Cortex of kidney (tissue), 1 donor: ENCODE measurements at places on chromosomes 7 and 10.

- no peak for DNase-seq
These were observed 127.0 kb downstream of the SRPK2 start for GRCh38 chr7:105261689-105262088.

- DNase-seq: no peak
These were observed 3.9 kb upstream of the NOBOX start for GRCh38 chr7:144407266-144407931.

DNA sequence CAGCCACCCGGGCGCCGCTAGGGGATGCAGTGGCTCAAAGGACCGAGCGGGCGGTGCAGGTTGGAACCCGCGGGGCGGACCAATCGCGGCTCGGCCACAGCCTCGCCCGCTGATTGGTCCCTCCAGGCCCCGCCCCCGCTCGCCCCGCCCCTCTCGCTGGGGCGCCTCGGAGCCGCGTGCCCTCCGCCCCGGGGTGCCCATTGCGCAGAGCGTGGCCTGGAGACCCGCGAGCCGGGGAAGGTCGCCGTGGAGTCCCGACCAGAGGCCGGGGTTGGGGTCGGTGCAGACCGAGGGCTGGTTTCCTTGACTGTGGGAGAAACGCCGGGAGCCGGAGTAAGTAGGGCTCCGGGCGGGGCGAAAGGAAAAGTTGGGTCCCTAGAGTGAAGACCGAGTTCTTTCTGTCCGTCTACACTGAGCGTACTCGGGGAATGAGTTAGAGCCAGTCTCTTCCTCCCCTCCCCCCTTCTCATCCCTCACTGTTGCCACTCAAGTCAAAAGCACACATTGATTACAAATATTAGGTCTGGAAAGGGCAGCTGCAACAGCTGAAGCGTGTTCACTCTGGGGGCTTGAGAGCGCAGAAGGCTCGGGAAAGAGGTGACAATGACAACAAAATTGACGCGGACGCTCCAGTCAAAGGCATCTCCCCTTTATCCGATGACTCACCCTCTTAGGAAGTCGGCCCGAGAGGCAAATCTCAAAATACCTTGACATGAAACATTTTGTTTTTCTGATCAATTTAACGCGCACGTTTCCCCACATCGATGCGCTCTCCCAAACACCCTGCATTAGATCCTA is 843 bp upstream of the GATA3 start:
- no peak for DNase-seq

DNA sequence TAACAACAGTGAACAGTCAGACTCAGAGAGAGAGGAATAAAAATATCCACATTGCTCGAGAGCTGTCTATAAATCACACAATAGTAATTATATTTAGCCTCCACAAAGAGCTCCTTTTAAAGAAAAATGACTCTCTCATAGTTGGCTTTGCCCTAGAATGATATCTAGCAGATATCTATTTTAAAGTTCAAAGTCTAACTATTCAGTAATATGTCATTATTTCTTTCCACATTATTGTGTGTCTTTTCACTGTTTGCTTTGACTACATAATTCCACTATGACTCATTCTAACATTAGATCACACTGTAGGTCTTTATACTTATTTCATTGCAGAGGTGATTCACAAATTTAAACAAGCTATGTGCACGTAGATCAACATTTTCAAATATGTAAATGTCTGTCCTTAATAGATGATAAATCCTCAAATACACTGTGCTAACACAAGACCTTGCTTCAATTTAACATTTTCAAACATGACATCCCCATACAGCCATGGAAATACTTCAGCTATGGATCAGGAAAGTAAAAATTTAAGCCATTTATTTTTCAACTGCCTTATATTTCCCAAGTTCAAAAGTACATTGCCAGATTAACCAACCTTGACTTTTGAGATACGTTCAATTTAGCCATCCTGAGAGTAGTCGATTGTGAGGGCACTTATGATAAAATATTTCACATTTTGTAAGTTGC is 99.9 kb upstream of the AKR1E2 start:
- DNase-seq: no peak

DNA sequence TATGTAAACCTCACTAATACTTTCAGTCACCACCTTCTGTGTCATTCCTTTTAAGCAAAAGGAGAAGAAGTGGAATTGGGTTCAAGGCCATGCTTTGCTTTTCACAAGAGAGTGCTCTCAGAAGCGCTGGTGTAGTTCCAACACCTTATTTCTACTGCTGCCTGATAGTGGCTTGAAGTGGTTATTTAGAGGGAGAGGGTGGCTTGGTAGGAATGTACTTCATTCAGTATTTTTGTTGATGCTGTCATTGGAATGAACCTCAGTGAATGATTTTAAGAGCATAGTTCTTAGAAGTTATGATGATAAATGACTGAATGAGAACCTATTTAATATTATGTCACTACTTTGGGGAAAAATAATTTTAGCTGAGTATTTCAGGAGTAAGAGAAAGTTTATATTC is 396.7 kb downstream of the EXOC4 start:
- DNase-seq: no peak

- DNase-seq: no peak
These were observed 19.1 kb upstream of the KLF6 start for GRCh38 chr10:3803927-3804741.

DNA sequence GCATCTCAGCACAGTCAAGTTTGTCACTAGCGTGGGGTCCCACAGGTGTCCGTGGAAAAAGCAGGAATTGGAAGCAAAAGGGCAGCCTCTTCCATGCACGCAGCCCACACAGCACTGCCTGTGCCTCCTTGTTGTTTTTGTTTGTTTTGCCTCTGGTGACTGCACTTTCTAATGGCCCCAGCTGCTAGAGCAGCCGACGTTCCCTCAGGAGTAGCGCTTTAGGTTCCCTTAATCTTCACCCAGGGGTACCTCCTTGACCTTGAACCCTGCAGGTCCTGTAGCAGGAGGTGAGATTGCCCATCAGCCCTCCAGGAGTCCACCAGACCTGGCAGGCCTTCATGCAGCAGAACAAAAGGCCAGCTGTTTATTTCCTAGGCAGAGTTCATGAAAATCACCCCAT is 210.1 kb downstream of the CACNB2 start:
- DNase-seq: no peak

GRCh38 chr10:73798927-73799560 is 12.4 kb downstream of the NDST2 start:
- DNase-seq: no peak

- DNase-seq: no peak
These were observed 209.8 kb downstream of the GPR158 start for GRCh38 chr10:25384618-25385017.

- DNase-seq: no peak
These were observed 557.4 kb upstream of the ADARB2 start for GRCh38 chr10:2294739-2295138.

- DNase-seq: no peak
These were observed 17.3 kb downstream of the VWDE start for GRCh38 chr7:12386313-12386740.

- no peak for DNase-seq
These were observed 73.8 kb downstream of the OSBPL3 start for GRCh38 chr7:24905996-24906770.

GRCh38 chr10:11178606-11179515 is 161.2 kb downstream of the CELF2 start:
- no peak for DNase-seq

- no peak for DNase-seq
These were observed 78.4 kb downstream of the CUL2 start for GRCh38 chr10:35011771-35012191.

- no peak for DNase-seq
These were observed 219.3 kb downstream of the GATA3 start for GRCh38 chr10:8273749-8274148.

DNA sequence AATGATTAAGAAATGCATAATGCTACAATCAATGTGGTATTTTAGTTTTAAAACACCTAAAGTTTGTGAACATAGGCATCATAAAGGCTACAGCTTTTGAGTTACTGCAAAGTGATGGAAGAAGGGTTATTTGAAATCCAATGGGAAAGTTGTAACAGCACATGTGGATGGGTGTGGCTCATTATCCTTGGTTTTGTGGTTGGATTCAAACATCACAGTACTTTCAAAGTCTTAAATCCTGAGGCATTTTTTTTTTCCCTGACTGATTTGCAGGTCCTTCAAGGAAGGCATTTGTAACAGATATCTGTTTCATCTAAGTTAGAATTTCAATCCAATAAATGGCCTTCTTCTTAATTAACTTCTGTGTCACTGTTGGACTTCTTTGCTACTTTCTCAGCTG is 9.8 kb upstream of the SHTN1 start:
- no peak for DNase-seq

- no peak for DNase-seq
These were observed 4.2 kb upstream of the TCF7L2 start for GRCh38 chr10:112945811-112946210.

GRCh38 chr7:81506609-81507008 is 263.2 kb downstream of the HGF start:
- DNase-seq: no peak

- DNase-seq: no peak
These were observed 51.7 kb upstream of the COL13A1 start for GRCh38 chr10:69750011-69750373.

- DNase-seq: no peak
These were observed 51.7 kb downstream of the SGMS1 start for GRCh38 chr10:50572017-50572491.

DNA sequence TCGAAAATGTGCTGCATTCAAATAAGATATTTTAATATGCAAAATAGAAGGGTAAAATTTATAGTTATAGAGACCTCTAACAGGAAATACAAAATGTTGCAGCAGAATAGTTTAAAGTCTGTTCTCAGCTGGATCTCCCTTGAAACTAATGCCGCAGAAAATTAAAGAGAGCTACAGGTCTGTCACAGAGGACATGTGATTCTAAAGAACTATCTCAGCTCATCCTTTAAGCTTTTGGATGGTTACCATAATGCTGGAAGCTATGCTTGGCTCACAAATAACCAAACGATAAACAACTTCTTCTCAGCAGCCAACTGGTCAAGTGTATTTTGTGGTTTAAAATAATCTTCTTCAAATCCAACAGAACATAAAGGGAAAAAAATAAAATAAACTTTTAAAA is 353.0 kb downstream of the PARD3 start:
- no peak for DNase-seq

DNA sequence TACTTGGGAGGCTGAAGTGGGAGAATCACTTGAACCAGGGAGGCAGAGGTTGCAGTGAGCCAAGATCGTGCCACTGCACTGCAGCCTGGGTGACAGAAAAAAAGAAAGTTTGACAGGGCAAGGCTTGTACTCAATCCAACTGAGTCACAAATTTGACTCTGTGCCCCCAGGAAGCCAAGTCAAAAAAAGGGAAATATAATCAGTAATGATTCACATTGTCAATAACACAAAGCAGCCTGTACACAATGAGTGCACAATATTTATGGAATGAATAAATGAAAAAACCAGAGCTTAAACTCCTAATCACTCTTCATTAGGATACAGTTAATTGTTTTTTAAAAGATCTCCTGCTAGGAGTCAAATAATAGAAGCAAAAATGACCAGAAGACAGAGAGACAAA is 6.4 kb downstream of the NAPEPLD start:
- no peak for DNase-seq

GRCh38 chr10:6781133-6781770 is 201.2 kb upstream of the PRKCQ start:
- DNase-seq: no peak

DNA sequence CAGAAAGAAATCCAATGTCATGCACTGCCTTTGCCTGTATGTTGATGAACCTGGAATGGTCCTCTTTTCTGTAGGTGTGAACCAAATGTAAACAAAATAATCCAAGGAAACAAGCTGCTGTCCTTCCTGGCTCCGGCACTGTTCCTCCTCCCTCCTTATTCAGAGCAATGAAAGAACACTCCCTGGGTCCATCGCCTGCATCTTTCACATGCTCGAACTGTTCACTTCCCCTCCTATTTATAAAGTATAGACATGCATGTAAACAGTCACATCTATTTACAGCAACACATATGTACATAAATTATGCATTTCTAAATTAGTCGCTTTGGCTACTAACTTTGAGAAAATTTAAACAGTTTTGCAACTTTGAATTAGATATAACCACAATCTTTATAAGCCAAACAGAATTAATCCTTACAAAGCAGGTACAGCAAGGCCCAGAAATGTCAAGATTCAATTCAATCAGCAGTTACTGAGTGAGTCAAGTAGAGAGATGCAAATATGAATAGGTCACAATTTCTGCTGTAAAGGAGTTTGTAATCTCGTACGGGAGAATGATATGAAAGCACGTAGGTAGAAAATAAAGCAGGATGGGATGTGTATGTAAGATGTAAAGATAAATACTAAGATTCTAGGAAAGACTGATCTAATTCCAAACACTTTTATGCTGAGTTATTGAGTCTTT is 162.6 kb downstream of the PIP4K2A start:
- no peak for DNase-seq

DNA sequence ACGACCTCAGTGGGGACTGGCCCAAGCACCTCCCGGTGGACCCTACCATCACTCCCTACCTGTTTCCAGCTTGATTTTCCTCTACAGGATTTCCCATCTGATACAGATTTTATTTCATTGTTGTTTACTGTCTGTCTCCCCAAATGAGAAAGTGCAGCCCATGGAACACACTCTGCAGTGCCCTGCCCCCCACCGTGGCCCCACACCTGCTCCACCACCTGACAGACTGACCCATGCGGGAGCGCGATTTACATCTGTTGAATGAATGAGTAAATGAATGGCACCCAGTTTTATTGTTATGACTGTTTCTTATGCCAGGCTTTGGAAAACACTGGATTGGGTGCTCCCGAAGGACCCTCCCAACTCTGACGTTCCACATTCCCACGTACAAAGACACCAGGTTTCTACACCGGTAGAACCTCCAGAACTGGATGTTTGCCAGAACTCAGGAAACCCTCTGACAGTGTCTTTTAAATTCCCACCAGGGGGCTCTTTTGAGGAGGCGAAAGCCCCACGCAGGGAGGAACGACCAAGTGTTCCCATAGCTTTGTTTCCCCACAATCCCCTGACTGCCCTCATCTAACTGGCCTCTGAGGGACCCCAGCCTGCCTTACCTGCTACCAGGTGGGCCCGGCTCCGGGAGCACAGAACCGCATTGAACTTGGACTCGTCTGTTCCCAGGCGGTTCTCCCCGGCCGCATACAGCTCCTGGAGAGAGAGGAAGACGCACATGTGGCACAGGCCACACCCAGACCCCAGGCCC is 29.0 kb downstream of the PLAC9 start:
- DNase-seq: no peak

DNA sequence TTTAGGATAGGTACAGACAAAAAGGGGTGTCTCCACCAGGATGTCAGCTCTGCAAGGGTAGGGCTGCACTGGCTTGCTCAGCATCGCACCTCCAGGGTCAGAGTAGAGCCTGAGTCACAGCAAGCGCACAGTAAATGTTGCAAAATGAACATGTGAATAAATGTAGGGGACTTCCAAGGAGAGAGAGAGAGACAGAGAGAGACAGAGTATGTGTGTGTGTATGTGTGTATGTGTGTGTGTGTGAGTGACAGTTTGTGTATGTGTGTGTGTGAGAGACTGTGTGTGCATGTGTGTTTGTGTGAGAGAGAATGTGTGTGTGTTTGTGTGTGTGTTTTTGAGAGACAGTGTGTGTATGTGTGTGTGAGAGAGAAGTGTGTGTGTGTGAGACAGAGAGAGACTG is 163.3 kb downstream of the RPS24 start:
- no peak for DNase-seq
